ENCODE measurements at places on chromosomes 7 and 10.

DNA sequence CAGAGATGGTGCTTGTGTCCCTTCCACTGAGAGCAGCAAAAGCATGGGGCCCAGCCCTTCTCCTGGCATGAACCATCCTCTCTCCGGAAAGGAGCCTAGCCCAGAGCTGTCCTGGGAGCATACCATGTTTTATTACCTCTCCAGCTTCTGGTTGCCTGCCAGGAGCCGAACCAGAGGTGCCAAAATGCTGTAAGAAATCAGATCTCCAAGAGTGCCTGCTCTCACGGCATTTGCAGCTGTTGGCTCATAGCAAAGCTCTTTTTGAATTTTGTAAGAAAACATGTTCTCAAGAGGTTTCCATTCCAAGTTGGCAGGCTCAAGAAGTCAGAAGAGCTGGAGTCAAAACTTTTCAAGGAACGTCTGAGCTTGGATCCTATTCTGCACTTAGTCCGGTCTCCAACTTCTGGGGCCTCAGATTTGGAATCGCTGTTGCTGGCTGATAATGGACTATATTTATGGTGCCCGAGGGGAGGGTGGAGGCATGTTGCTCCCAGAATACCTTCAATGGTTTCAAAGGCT is 211.7 kb upstream of the MKI67 start:
- no peak for DNase-seq

GRCh38 chr7:37018954-37019353 is 294.7 kb upstream of the AOAH start:
- no peak for DNase-seq

DNA sequence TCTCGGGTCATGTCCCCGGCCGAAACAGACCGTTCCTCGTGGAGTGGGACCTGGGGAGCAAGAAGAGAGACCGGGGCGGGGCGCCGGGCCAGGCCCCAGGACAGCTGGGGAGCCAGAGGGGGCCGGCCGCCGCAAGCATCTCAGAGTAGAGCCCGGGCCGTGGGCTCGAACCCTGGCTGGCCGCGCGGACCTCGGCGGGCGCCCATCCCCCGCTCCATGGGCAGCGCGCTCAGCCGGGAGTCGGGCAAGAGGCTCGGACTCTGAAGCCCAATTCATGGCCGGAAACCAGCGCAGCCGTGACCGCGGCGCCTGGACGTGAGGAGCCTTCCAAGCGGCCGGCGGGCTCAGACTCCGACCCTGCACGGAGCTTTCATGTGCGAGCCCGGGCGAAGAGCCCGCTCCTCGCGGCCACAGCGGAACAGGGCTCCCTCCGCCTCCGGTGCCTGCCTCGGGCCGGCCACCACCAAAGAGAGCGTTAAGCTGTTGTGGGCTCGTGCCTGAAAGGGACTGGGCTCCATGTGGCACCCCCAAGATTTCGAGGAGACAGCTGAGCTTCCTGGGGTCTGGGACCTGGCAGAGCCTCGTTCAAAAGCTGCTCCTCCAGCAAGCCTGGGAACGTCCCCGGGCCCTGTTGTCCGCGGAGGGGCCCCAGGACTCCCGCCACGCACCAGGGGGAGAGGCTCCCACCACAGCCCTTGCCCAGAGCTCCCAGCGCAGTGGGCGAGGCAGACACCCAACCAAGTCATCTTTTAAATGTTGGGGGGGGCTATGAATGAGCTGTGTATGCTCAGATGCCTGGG is 757 bp upstream of the GRID1 start:
- DNase-seq: no peak

DNA sequence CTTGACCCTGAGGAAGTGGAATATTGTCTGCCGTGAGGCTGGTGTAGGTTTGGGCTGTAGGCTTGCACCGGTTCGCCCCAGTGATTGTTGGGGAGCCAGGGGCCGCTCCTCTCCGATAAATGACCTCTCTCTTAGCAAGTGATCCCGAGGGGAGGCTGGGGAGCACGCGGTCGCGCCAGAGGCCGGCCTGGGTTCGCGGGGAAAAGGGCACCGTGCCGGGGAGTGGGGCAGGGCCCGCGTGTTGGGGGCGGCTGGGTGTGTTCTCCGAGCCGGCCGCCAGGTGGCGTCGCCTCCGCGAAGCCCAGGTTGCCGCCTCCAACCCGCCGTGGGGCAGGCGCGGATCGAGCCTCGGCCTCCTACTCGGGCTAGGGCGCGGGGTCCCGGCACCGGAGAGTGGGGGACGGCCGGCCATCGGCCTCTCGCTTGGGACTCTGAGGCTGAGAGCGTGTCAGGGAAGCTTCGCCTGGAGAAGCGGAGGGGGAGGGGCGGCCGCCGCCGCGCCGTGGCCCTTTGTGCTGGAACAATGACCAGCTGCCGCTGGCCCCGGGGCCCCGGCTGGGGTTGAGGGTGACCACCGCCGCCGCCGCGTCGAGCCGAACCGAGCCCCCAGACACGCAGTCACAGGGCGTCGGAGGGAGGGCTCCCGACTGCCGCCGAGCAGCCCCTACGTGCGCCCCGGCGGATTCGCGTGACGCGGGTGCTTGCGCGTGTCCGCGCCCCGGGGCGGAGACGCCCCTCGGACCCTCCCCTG is 442 bp upstream of the LZTS2 start:
- peak; percentile 41 for DNase-seq

GRCh38 chr7:33558549-33559323 is 346.6 kb upstream of the BMPER start:
- DNase-seq: no peak

- no peak for DNase-seq
Observed at GRCh38 chr10:119726676-119727261, 919 bp downstream of the INPP5F start.

DNA sequence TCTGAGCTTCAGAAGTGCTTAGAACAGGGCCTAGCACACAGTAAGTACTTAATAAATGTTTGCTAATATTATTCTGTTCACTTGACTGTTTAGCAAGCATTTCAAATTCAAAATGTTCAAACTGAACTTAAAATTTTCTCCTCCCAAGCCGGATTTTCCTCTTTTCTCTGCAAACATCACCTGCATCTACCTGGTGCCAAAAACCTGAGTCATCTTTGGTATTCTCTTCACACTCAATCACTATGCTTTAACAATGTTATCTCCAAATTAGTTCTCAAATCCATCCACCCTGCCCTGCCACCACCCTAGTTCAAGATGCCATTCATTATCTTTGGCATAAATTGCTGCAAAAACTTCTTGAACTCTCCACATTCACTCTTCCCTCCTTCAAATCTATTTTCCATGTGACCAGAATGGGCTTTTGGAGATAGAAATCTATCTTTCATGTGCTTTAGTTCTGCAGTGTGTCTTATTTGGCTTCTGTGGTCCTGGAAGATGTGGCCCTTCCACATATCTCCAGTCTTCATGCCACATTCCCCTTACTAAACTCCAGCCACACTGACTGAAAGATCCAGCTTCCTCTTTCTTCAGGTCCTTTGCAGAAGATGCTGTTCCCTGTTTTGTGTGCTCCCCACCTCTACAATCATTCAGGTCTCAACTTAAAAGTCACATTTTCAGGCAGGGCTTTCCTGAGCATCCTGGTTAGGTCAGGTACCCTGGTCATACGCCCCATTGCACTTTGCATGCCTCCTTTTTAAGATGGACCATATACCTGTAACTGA is 2.0 kb downstream of the GGCT start:
- DNase-seq: no peak

GRCh38 chr7:33764752-33765451 is 140.4 kb upstream of the BMPER start:
- no peak for DNase-seq

DNA sequence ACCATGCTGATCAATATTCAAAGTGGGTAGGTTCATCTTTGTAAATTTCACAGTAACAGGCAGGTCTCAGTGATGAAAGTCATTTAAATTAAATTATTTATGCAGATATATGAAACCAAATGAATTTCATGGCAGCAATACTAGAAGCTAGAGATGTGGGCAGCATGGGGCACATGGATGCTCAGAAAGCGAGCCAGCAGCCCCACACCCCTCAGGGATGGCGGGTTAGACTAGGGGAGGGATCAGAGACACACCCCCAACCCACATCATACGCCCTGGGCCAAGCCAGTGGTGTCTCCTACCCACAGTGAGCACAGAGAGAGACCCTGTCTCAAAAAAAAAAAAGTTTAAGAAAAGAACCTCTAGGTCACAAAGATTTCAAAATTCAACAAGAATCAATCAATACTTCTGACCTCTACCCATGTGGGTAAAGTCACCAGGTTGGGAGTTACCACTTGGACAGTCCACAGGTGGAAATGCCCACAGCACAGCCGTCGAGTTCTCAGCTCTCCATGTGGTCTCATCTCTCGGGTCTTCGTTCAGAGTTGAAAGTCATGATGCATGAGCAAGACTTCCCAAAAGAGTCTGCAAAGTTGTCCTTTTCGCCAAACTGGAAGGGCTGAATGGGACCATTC is 79.3 kb upstream of the PPP2R2D start:
- no peak for DNase-seq

GRCh38 chr7:32102432-32102873 is 32.2 kb upstream of the PDE1C start:
- DNase-seq: no peak

DNA sequence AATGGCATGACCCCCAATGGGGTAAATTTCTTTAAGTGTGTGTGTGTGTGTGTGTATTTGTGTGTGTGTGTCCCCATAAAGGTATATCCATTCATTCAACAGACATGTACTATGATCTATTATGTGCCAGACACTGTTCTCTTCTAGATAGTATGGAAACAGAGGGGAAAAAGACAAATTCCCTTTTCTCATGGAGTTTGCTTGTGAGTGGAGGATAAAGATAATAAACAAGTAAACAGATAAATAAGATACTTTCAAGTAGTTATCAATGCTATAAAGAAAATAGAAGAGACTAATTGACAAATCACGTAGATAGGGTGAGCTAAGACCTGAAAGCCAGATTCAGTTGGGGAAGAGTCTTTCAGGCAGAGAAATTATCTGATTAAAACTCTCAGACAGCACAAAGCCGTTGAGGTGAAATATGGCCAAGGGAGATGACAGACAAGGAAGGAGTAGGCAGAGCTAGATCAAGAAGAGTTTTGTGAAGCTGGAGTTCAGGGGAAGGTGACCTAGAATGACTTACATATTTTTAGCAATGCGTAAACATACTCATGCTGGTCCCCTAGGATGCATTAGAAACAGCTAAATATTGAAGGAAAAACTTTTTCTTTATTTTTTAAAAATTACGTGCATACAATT is 45.2 kb upstream of the DMTF1 start:
- DNase-seq: no peak

DNA sequence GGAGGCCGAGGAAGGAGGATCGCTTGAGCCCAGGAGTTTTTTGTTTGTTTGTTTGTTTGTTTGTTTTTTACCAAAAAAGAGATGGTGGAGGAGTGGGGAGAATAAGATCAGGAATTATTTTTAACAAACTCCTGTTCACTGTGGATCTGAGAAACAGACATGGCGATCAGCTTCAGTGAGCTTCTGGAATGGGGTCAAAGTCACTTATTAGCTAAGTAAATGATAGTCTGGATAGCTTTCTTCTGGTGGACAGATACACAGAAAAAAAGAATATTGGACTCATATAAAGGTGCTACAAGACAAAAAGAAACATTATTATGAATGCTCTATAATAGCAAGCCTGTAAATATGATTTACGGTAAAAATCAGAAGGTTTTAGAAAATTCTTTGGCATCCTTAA is 85.1 kb downstream of the POU6F2 start:
- no peak for DNase-seq

GRCh38 chr7:30572212-30572841 is 22.4 kb upstream of the GARS1 start:
- no peak for DNase-seq

DNA sequence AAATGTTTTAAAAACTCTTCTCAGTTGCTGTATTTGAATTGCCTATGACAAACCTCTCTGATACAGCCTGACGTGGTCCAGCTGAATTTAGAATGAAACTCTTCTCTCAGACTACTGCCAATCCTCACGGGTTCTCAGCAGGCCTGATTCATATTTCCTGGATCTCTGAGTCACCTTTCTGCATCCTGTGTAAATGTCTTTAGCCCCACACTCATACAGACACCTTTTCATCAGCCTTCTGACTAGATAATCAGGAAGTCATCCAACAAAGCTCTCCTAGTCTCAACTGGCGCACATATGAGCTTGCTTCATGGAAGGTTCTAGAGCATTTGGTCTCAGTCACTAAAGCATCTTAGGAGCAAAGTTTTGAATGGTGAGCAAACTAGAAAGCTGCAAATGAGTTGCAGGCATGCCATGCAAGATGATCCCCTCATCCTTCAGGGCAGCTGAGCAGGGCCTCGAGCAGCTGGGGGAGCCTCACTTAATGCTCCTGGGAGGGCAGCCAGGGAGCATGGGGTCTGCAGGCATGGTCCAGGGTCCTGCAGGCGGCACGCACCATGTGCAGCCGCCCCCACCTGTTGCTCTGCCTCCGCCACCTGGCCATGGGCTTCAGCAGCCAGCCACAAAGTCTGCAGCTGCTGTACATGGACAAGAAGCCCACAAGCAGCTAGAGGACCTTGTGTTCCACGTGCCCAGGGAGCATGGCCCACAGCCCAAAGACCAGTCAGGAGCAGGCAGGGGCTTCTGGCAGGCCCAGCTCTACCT is 182.8 kb downstream of the ARHGAP12 start:
- DNase-seq: peak; percentile 82

GRCh38 chr7:138756591-138757242 is 41.1 kb upstream of the TMEM213 start:
- no peak for DNase-seq

GRCh38 chr7:120996333-120996987 is 7.9 kb downstream of the CPED1 start:
- peak; percentile 74 for DNase-seq

DNA sequence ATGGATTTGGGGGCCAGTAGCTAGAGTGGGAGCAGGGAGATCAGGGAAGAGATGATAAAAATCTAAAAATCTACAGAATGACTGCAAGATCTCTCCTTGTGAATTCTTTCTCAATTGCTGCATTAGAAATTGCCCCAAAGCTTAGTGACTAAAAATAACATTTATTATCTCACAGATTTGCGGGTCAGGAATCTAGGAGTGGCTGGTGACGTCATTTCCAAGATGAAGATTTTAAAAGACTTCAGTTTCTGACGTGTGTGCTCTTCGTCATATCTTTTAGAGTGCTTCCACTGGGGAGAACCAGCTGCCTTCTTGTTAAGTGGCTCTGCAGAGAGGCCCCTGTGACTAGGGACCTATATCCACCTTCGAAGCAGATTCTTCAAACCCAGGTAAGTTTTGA is 112.6 kb downstream of the DGKI start:
- no peak for DNase-seq

DNA sequence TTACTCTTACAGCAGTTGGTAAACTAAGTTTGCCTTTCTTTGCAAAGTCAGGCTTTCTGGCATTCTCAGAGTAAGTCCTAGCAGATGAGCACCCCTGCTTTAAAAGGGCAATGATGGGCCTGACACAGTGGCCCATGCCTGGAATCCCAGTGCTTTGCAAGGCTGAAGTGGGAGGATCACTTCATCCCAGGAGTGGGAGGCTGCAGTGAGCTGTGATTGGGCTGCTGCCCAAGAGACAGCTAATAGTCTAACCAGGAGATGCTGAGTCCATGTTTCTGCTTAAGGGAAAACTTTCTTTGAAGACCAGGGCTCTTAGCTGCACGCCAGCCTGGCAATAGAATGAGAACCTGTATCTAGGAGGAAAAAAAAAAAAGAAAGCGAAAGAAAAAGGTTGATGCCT is 100.2 kb upstream of the MPP7 start:
- DNase-seq: no peak
